ENCODE measurements at places on chromosomes 7 and 10. TPM values are rescaled to one million over a fixed set of nuclear protein-coding genes. Genes with fewer than 3 reads are reported as not detected.

SPDYE2B gene
- total RNA-seq: not detected

CALML5 gene
- not detected for total RNA-seq

TCTN3 gene
- total RNA-seq: 18.9 TPM

NPFFR1 gene
- total RNA-seq: not detected

SSC4D gene
- 11.1 TPM for total RNA-seq

ADAM12 gene
- total RNA-seq: 12.8 TPM

LIPJ gene
- 0.75 TPM for total RNA-seq

GPNMB gene
- 62.0 TPM for total RNA-seq

LAMB4 gene
- total RNA-seq: not detected

RNF148 gene
- total RNA-seq: 8.1 TPM

CPXM2 gene
- total RNA-seq: 4.4 TPM

ZNF138 gene
- total RNA-seq: 14.9 TPM

PDE6C gene
- total RNA-seq: not detected

OIT3 gene
- not detected for total RNA-seq

PKD1L1 gene
- total RNA-seq: 0.65 TPM

TRIM50 gene
- 0.94 TPM for total RNA-seq

CTNNA3 gene
- total RNA-seq: 0.22 TPM

CAV2 gene
- 232 TPM for total RNA-seq

SLC26A3 gene
- 0.33 TPM for total RNA-seq

CDC14C gene
- not detected for total RNA-seq

MNX1 gene
- total RNA-seq: not detected

NEUROG3 gene
- not detected for total RNA-seq

NIPSNAP2 gene
- 79.9 TPM for total RNA-seq

BTBD16 gene
- not detected for total RNA-seq

PPP1R3C gene
- total RNA-seq: 8.8 TPM

LSM5 gene
- total RNA-seq: 29.5 TPM

ASZ1 gene
- total RNA-seq: not detected

KAZALD1 gene
- total RNA-seq: 3.4 TPM

CCM2 gene
- 63.5 TPM for total RNA-seq

GIMAP1 gene
- 21.9 TPM for total RNA-seq

TMEM229A gene
- not detected for total RNA-seq

FOXI2 gene
- not detected for total RNA-seq

GPR15LG gene
- total RNA-seq: not detected

PDK4 gene
- 2,131 TPM for total RNA-seq

ACHE gene
- 0.68 TPM for total RNA-seq

GRID2IP gene
- not detected for total RNA-seq

CTAGE8 gene
- 0.49 TPM for total RNA-seq

RELN gene
- total RNA-seq: 2.4 TPM

ORC5 gene
- total RNA-seq: 13.4 TPM

ZDHHC4 gene
- 62.2 TPM for total RNA-seq

ANK3 gene
- total RNA-seq: 15.1 TPM

LRRC4 gene
- 1.0 TPM for total RNA-seq
